ENCODE measurements at places on chromosomes 4 and X.

GRCh38 chr4:11730545-11730944, 301.9 kb upstream of the HS3ST1 start:
- no peak for DNase-seq

GRCh38 chr4:91622925-91623602, 680.7 kb upstream of the GRID2 start:
- no peak for DNase-seq

DNA sequence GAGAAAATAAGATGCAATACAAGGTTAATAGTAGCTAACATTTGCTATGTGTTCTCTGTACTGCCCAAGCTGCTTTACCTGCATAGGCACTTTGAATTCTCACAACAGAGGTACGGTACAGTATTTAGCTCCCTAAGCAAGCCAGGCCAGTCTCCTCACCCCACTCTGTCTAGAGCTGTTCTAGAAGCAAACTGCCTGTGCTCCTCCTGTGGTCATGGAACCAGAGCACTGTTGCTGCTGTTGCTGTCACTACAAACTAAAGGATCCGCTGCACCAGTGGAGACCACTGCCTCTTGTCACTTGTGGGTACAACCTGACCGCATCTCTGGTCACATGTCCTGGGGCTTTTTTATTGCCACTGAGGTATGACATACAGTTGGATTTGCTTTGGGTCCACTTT, 19.6 kb downstream of the ZNF330 start:
- no peak for DNase-seq

DNA sequence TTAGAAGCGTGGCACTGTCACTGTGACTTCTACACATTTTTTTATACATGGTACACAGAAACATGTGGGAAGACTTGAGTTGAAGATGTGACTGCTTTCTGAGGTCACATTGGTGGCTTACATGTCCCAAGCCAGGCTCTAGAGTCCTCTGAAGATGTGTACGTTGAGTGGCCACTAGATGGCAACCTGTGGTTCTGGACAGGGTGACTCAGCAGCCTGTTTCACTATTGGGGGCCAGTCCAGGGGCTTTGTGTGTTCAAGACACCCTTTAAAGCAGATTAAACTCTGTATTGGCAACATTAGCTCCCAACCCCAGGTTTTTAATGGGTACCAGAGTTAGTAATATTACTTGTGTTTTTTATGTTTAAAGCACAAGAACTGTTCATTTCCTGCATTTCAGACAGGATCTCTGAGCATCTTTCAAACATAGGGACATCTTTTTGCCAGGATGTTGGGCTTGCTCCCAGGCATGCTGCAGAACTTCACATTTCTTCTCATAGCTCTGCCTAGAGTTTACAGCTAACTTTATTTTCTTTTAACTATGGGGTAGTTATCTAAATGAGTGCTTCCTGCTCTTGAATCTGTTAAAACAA, 53.0 kb downstream of the DCUN1D4 start:
- peak; percentile 46 for DNase-seq

DNA sequence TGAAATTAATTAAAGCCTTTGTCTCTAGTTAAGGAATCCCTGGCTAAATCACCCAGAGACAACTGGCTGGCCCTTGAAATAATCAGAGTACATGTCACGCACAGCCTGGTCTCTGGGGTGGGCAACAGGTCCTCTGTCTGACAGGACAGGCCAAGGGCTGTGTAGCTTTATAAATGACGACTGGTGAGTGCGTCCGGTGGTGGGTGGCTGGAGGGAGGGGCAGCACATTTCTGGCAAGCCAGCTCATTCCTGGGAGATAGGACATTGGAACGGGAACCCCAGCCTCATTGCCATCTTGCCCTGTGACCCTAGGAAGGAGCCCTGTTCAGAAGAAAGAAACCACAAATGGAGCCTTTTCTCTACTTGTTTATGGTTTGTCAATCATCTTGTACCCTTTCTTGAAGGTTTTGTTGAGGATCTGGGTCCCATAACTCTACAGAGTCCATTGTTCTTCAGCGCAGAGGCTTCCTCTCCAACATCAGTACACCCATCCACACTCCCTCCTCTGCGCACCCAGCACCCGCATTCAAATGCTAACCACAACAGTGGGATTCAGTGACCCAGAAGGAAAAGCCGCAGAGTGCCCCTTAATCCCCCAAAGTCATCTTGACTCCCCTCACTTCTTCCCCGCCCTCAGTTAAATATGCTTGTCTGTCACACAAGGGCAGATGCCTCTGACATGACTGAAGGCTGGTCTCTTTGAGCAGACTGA, 368.1 kb downstream of the UNC5C start:
- DNase-seq = no peak

DNA sequence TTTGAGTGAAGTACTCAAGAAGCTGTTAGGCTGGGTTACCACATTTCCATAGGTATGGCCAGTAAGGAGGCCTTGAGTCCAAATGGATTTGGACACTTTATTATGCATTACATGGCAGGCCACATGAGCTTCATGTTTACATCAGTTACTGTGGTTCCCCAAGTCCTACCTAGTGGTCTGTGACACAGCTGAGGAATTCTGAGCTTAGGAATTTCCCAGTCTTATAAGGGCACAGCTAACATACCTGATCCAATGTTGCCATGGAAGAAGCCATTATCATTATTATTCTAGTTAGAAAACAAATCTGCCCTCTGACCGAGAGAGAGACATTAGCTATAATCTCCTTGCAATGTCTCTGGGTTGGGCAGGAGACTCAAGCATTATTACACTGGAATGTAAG, 174.4 kb upstream of the NUDT10 start:
- no peak for DNase-seq

GRCh38 chr4:37675587-37676290, 10.4 kb downstream of the RELL1 start:
- DNase-seq = no peak

DNA sequence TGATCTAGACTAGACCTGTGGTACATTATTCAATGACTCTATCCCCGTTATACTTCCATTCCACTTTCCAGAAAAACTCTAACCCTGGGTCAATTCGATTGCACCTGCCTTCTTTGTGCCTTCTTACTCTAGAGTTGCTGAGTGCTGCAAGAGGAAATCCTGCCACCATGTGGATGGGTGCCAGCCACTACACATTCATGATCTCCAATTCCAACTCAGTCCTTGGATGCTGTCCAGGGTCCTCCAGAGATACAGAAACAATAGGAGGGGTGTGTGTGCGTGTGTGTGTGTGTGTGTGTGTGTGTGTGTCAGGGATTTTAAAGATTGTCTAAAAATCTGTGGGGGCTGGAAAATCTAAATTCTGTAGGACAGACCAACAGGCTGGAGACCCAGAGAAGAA, 42.9 kb upstream of the INTS6L start:
- DNase-seq = peak; percentile 13

DNA sequence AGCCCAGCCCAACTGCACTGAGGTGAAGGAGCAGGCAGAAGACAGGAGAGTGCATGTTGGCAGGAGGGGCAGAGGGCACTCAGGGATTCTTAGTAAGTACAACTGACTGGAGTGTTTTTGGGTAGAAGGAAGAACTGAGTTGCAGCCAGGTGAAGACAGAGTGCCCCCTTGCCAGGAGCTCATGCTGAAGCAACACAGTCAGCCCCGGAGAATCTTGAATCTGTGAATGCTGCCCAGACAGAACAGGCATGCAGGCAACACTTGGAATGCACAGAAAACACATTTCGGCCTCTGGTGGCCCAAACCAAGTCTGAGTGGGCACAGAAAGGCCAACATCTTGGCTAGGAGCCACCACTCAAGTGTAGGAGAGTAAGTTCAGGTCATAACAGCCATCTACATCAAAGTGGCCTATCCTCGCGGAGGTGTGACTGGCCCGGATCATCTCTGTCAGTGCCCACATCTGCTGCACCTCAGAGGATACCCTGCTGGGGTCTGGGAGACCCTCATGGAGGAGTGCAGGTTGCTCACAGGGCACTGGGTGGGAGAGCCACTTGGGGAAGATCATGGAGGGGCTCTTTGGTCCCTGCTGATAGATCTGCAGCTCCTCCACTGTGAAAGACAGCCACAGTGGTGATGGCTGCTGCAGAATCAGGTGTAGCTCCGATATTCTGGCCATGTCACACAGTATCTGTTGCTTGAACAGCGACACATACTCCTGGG, 40.4 kb downstream of the USP11 start:
- no peak for DNase-seq

DNA sequence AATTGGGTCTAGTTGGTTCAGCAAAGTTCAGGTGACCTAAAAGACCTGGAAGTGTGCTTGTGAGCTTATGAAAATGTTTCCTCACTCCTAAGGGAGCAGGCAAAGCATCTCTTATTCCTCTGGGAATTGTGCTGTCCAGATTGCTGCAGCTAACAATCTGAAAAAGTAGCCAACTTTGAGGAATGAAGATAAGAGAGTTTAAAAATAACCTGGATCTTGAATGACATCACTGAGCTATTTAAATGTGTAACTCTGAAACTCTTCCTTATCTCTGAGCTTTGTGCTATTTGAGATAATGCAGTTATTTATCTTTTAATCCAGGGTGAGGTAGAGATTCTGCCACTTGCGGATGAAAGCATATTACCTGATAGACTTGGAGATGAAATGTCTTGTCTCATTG, 384.8 kb downstream of the PPP4R3C start:
- no peak for DNase-seq

DNA sequence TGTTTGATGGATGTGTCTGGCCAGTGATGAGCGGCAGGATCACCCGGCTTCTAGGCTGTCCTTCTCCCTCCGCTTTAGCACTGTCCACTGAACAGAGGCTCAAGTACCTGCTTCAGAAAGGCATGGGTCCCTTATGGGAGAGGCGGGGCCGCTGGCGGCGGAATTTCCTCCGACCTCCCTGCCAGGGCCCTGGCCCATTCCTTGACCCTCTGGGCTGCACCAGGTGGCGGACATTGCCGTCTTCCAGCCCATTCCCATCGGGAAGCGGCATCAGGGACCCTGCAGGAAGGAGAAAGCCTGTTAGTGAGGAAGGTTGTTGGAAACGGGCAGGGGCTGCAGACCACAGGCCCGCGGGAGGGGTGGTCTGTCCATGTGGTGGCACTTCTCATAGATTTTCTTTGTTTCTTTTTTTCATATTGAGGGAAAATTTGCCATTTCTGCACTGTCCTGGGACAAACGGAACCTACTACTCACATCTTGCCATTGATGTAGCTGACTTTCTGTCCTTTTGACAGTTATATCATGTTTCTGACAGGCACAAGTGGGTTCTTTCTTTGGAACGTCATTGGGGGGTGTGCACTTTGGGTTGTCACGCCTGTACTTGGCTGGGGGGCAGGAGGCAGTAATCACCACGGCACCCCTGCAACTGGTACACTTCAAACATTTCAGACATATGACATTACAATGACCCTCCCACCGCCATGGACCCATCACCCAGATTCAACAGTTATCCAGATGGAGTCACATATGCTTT, 6.1 kb downstream of the APLN start:
- DNase-seq = no peak

DNA sequence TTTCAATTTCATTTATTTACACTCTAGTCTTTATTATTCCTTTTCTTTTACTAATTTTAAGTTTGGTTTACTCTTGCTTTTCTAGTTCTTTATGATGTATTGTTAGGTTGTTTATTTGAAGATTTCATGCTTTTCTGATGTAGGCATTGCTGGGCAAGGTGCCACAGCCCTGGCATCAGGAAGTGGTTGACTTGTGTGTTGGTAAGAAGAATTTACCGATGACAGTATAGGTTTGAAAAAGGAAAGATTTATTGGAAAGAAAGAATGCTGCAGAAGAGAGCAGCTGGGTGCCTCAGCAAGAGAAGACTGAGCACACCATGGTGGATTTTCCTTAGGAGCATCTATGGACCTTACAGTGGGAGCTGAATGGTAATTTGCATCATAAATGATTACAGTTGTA, 153.2 kb downstream of the KLF8 start:
- DNase-seq = no peak

- no peak for DNase-seq
These were observed 39.4 kb downstream of the MGST2 start for GRCh38 chr4:139704915-139705485.

GRCh38 chr4:41132055-41132683, 82.2 kb downstream of the APBB2 start:
- DNase-seq = no peak

- DNase-seq = no peak
These were observed 102.8 kb downstream of the ATP8A1 start for GRCh38 chr4:42554072-42554471.

- DNase-seq = no peak
These were observed 23.0 kb upstream of the BCORL1 start for GRCh38 chrX:129959493-129959832.

GRCh38 chr4:45741897-45742296, 382.0 kb downstream of the GABRG1 start:
- DNase-seq = no peak

- peak; percentile 33 for DNase-seq
These were observed 859 bp downstream of the SMARCA1 start for GRCh38 chrX:129522184-129523078.

- no peak for DNase-seq
These were observed 5.5 kb downstream of the CAMK2D start for GRCh38 chr4:113756005-113756410.

- no peak for DNase-seq
These were observed 29.2 kb downstream of the SULT1E1 start for GRCh38 chr4:69830560-69831269.

DNA sequence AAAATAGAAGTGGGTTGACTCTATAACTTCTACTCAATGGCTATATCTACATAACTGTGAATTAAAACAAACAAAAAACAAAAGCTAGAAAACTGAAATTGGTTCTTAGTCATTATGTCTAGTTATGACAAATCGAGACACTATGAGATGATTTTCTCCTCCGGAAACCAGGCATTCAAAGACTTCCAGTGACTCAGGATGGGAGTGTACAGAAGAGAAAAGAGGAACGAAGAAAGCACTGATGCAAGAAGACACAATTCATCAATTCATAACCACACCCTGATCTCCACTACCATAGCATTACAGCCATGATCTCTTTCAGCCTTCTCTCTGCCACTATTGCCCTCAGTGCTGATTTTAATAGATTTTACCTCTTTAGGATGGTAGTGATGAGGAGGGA, 253.6 kb downstream of the CBLL2 start:
- DNase-seq = no peak

DNA sequence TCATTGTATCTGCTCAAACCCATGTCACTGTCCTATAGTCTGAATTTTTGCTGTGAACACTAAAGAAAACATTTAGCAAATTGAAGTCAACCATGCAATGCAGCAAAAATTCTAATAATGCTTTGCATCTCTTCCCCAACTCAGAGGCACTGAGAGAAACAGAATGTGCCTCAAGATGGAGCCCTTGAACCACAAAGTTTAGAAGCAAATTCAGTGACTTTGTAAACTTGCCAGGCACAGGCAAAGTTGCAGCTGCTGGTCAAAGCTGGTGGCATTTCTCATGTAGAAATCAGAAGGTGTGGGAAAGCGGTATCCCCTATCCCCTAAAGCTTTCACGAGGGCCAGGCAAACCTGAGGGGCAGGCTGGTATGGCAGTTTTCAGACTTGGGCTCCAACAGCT, 121.7 kb upstream of the DIPK2B start:
- DNase-seq = peak; percentile 1

- DNase-seq = no peak
These were observed 2.3 kb downstream of the HAUS7 start for GRCh38 chrX:153468008-153468580.

DNA sequence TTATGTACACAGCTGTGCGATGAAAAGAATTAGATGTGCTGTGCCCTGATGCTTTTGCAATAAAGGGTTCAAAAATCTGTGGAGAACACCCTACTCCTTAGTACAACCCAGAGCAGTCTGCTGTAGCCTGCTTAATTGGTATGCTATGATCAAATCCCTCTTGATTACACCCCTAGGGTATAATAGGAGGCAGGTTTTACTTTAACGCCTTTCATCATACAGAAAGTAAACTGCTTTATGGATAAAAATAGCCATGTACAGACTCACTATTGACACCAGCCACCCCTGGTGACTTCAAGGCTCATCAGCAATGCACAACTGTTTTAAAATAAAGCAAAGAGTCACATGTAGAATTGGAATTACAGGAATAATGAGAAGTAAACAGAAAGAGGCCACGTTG, 315.3 kb downstream of the DMD start:
- no peak for DNase-seq
